ENCODE measurements at places on chromosomes 1 and 21.

- no peak for DNase-seq
Observed at GRCh38 chr1:25523542-25523941, 19.9 kb upstream of the LDLRAP1 start.

GRCh38 chr1:109892561-109893368, 17.9 kb upstream of the CSF1 start:
- peak; percentile 90 for DNase-seq

DNA sequence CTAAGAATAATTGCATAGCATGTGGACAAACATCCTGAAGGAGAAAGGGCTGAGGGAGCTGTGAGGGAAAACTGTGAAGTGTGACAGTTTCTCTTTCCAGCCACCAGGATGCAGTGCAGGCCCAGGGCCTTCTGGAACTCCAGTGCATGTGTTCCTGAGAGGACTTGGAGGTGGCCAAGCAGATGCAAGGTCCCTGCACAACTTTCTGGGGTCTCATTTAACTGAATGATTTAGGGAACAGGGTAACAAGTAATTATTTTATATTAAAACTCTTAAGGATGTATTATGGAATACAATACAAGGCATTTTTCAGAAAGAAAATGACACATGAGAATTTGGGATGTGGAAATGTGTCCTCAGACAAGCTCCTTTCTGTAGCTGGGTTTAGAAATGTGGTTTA, 61.2 kb upstream of the MCOLN3 start:
- peak; percentile 65 for DNase-seq

DNA sequence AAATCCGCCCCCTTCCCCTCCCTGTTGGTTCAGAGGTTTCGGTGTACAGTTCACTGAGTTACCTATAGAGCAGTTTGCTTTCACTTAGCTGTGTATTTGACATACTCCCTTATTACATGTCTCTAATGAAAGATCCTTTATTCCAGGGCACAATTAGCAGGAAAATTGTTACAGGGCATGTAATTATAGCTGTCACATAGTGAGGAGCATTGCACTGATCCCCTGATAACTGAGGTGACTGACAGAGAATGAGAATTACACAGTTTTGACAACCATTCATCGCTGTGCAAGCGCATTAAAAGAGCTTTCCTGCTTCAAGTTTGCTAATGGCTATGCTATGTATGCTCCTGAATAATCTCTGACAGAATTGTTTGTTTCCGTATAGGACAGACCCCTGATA, 26.9 kb downstream of the DAP3 start:
- DNase-seq, result no peak

DNA sequence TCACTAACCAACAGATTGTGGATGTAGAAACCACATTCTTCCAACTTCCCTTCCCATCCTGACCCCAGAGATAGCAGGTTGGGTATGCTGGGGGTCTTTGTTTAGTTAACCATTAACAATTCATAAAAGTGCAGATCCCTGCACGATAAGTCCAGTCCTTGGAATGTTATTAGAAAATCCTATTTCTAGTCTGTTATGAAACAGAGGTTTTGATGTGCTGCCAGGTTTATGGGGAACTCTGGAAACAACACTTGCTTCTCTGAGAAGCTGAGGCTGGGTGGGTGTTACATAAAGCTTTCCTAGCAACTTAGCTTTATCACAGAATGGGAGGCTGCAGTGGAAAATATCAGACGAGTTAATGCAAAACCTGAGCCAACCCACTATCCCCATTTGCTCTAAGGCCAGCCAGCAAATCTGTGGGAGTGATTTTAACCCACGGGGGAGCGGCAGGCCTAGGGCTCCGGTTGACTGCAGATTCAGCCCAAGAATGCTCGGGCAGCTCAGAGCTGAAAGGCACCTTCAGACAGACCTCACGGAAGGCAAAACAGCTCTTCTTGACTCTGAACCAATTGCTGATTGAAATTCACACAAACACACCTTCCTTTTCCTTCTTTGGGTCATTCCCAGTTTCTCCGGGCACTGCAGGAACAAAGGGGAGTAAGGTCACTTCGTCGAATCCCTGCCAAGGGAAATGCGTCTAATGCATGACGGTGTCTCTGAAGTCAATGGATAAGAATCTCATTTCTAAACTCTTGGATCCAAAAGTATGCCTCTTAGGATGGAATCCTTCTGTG, 111.7 kb upstream of the IRF2BP2 start:
- DNase-seq, result peak; percentile 75

DNA sequence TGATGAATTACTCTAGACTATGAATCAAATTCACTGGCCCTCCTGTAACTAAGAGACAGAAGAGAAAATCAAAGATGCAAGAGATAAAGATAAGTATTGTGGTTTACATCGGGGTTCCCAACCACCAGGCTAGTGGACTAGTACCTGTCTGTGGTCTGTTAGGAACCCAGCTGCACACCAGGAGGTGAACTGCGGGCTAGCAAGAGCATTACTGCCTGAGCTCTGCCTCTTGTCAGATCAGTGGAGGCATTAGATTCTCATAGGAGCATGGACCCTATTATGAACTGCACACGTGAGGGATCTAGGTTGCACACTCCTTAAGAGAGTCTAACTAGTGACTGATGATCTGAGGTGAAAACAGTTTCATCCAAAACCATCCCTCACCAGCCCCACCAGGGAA, 58.9 kb upstream of the DUSP10 start:
- DNase-seq, result no peak

GRCh38 chr1:53048960-53049573, 12.9 kb upstream of the PODN start:
- DNase-seq, result no peak

DNA sequence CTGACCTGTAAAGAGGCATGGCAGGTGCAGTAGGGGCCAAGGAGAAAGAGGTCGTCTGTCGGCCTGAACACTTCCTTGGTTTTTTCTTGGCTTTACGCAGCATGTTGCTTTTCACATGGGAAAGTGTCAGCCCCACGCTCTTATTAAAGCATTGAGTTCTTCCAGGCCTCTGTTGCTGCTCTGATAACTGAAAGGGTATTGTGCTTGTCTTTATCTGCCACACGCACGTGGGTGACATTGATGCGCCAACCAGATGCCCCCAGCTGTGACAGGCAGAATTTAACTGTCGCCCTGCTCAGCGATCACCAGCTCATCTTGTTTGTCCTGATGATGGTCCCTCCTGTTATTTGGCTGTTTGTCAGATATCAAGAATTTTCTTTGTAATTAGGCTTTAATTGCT, 76.5 kb downstream of the GALNT2 start:
- no peak for DNase-seq

- DNase-seq, result no peak
Observed at GRCh38 chr1:241172486-241172885, 184.5 kb downstream of the RGS7 start.

- peak; percentile 76 for DNase-seq
Observed at GRCh38 chr1:172352435-172352834, 68.0 kb upstream of the C1orf105 start.

GRCh38 chr1:143699731-143700130, 272.1 kb downstream of the FAM72C start:
- no peak for DNase-seq

DNA sequence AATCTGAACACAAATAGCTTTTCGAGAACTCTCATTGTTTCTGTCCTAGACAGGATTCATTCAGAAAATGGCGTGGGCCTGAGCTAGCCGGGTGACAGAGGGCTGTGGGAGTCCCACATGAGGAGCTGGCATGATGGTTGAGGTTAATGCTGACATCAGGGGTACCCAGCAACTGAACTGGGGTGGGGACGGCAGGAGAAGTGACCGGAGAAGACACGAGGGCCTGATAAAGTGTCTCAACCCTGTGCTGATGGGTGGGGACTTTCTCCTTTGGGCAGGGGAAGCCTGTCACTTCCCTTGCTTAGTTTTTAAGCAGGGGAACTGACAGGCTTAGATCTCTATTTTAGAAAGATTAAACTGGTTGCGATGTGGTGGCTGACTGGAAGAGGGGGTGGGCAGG, 14.6 kb downstream of the CHIT1 start:
- DNase-seq, result no peak

GRCh38 chr1:29824025-29824424, 587.7 kb downstream of the PTPRU start:
- no peak for DNase-seq

- DNase-seq, result peak; percentile 89
Observed at GRCh38 chr1:178684542-178685000, 40.5 kb upstream of the RALGPS2 start.

- no peak for DNase-seq
Observed at GRCh38 chr1:206923009-206923960, 1.5 kb upstream of the FCMR start.

DNA sequence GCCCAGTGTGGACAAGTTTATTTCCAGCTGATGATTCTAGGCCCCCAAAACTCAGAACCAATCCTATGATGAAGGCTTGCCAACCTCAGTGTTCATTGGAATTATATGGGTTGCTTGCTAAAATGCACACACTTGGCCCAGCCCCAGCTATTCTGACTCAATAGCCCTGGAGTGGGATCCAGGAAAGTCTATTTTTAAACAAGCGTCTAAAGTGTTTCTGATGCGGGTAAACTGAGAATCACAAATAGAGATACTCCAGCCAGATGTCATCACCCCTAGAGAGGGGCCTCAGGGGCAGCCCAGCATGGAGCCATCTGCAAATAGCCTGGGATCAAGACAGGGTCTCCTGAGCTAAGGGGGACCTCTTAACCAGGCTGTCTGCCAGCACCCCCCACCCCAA, 46.0 kb downstream of the PKP1 start:
- peak; percentile 76 for DNase-seq

- DNase-seq, result no peak
Observed at GRCh38 chr21:29374481-29374880, 75.8 kb downstream of the BACH1 start.

GRCh38 chr1:54886724-54887664, at the start of gene DHCR24:
Gene DHCR24 (minus strand): TSS chr1:54887195. CDS start chr1:54887119, 76 bp downstream.
- peak; percentile 91 for DNase-seq

GRCh38 chr1:2249559-2249906, 21.4 kb downstream of the SKI start:
- no peak for DNase-seq

- DNase-seq, result no peak
Observed at GRCh38 chr1:13730291-13730690, 30.3 kb downstream of the PRDM2 start.

DNA sequence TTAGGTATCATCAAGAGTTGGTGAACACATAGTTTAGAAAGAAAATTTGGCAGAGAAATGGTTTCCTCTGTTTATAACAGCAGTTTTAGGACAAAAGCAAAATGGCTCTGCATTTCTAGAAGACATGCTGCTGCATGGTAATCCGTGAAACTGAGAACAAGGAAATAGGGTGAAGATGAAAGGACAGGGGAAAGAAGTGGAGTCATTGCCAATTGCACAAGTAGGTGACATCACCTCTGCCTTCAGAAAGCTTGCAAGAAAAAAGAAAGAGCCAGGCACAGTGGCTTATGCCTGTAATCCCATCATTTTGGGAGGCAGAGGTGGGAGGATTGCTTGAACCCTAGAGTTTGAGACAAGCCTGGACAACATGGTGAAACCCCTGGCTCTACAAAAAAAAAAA, 217.6 kb downstream of the LMX1A start:
- peak; percentile 46 for DNase-seq

- no peak for DNase-seq
Observed at GRCh38 chr1:242788771-242789170, 264.3 kb upstream of the PLD5 start.
